T-cell (primary cell): ENCODE measurements at places on chromosomes 4 and X. TPM values are rescaled to one million over a fixed set of nuclear protein-coding genes. Genes with fewer than 3 reads are reported as not detected.

GRCh38 chr4:103268746-103269145, 70.6 kb upstream of the CENPE start:
- H3K27ac ChIP-seq = no peak overlapping the region
- H3K27me3 ChIP-seq = no peaks in the 10 kb centered on the region
- H3K36me3 ChIP-seq = no peaks in the 10 kb centered on the region
- H3K4me3 ChIP-seq = no peak overlapping the region
- H3K4me1 ChIP-seq = no peaks in the 10 kb centered on the region

DNA sequence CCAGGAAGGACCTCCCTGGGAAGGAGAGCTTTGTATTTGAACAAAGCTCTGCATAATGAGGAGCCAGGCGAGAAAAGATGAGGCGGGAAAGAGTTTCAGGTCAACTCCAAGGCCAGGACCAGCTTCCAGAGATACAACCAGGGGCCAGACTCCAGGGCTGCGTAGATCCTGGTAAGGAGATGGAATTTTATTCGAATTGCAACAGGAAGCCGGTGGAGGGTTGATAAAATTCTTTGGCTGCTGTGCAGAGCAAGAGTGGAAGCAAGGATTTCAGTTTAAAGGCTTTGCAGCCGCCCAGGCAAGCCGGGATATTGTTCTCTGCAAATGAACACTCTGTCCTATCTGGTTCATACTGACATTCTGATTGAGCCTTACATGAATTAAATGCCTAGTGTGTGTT, 40.2 kb upstream of the CBR4 start:
- no peaks in the 10 kb centered on the region for H3K27me3 ChIP-seq
- no peak overlapping the region for H3K4me3 ChIP-seq
- DNase-seq = no peak
- H3K27ac ChIP-seq = no peak overlapping the region
- H3K36me3 ChIP-seq = no peaks in the 10 kb centered on the region

DNA sequence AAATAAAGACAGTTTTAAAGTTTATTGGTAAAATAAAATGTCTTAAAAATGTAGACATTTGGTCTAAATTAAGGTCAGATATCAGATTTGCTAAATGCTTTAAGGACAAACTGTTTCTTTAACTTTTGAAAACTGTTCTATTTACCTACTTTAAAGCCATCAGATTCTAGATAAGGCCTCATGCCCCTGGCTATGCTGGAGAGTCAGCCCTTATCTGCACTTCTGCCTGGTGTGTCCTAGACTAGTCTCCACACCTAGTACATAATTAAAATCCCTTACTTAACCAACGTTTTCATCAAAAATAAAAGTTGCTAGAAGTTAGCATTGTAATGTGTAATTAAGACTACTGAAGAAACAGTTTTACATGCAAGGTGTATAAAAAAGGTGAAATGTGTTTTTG, 25.6 kb downstream of the HSD17B11 start:
- H3K27ac ChIP-seq = no peak overlapping the region
- H3K4me1 ChIP-seq = no peaks in the 10 kb centered on the region
- H3K36me3 ChIP-seq = peaks cover 63% of the 10 kb centered on the region
- no peaks in the 10 kb centered on the region for H3K27me3 ChIP-seq

DNA sequence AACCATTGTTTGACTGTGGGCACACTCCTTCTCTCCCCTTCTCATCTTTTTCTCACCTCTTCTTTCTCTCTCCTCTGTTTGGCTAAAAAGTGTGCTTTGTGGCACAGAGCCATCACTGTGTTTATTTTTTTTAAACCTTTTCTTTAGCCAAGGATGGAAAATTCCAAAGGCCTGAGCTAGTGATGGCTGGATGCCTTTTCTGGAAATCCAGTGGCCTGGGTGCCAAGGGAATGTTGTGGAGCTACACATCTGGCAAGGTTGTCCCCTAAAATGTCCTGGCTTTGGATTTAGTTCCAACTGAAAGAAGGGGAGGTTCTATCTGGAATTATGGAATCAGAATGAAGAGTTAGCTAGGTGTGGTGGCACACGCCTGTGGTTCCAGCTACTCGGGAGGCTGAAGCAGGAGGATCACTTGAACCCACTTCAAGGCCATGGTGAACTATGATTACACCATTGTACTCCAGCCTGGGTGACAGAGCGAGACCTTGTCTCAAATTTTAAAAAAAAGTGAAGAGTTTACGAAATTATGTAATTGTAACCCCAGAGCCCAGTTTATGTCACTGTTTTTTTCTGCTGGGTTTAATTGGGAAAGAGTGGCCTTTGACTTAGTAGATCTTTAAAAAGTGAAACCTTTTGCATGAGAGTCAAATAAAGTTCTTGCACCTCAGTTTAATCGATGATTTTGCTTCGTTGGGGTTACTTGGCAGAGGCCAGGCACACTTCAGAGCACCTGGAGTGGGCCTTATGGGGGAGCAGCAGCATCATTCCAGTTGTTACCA, 17.7 kb downstream of the DOCK11 start:
- H3K4me1 ChIP-seq = peaks cover 56% of the 10 kb centered on the region
- no peak for DNase-seq
- H3K36me3 ChIP-seq = peaks cover 4% of the 10 kb centered on the region

- no peak overlapping the region for H3K4me3 ChIP-seq
- no peaks in the 10 kb centered on the region for H3K27me3 ChIP-seq
- no peaks in the 10 kb centered on the region for H3K36me3 ChIP-seq
Measured at GRCh38 chr4:20493761-20494353, 206.4 kb upstream of the PACRGL start.

- H3K4me3 ChIP-seq = no peak overlapping the region
- no peaks in the 10 kb centered on the region for H3K4me1 ChIP-seq
- H3K27me3 ChIP-seq = no peaks in the 10 kb centered on the region
- H3K36me3 ChIP-seq = no peaks in the 10 kb centered on the region
- no peak overlapping the region for H3K27ac ChIP-seq
Measured at GRCh38 chrX:151505796-151506195, 57.7 kb upstream of the PASD1 start.

- H3K27me3 ChIP-seq = peaks cover 18% of the 10 kb centered on the region
- H3K36me3 ChIP-seq = no peaks in the 10 kb centered on the region
- DNase-seq = no peak
- H3K27ac ChIP-seq = no peak overlapping the region
Measured at GRCh38 chr4:48813964-48814363, 16.9 kb upstream of the OCIAD1 start.

GRCh38 chr4:99918656-99919055, 24.4 kb upstream of the LAMTOR3 start:
- H3K4me3 ChIP-seq = no peak overlapping the region
- H3K4me1 ChIP-seq = peaks cover 6% of the 10 kb centered on the region
- H3K27me3 ChIP-seq = no peaks in the 10 kb centered on the region

DNA sequence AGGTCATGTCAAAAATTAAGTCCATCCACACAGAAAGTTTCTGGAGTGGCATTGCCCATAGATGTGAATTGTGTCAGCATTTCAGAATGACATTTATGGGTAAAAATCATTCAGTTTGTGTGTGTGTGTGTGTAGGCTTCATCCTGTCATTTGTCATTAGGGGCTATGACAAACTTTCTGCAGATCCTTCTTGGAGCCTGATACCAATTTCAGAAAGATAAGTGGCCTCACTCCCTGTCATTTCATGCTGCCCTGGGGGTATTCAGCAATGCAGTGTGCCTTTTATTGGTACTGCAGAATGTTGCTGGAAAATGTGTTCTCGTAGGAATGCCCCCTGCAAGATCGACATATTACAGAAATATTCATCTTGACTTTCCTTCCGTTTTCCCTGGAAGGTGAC, 659.7 kb downstream of the NLGN4X start:
- no peak overlapping the region for H3K27ac ChIP-seq
- no peaks in the 10 kb centered on the region for H3K36me3 ChIP-seq
- no peak overlapping the region for H3K4me3 ChIP-seq
- H3K4me1 ChIP-seq = no peaks in the 10 kb centered on the region

DNA sequence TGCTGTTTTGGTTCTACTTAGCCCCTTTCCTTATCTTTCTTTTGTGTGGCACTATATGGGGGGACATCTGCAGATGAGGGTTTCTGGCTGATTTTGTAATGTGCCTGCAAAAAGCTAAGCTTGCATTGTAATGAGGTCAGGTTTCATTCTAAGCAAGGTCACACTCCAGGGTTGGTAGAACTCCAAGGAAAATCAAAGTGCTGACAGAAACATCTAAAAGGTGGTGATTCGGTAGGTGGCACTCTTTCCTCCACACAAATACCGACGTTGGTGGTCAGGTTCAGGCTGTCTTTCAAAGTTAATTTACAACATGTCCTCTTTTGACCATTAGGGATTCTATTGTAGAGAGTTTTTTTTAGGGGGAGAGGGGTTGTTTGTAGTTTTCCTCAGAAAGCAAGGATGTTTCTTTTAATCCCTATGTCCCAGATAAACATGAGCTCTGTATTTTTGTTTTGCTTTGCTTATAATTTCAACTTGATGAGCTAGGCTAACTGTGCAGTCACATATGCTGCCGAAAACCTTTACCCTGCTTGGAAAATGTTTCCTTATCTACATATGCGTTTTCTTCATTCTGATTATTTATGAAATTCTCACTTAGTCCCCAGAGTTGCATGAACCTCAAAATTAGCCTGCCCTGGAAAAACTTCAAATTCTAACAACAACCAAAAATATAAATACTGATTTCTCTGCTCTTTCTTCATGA, 434.2 kb downstream of the PPARGC1A start:
- no peaks in the 10 kb centered on the region for H3K27me3 ChIP-seq
- H3K4me3 ChIP-seq = no peak overlapping the region
- no peak for DNase-seq
- H3K27ac ChIP-seq = no peak overlapping the region

- no peaks in the 10 kb centered on the region for H3K4me1 ChIP-seq
- H3K27ac ChIP-seq = no peak overlapping the region
- H3K4me3 ChIP-seq = no peak overlapping the region
Measured at GRCh38 chrX:144730471-144730870, 516.8 kb upstream of the SPANXN1 start.

- no peaks in the 10 kb centered on the region for H3K36me3 ChIP-seq
- no peaks in the 10 kb centered on the region for H3K27me3 ChIP-seq
- H3K4me1 ChIP-seq = no peaks in the 10 kb centered on the region
- H3K27ac ChIP-seq = no peak overlapping the region
Measured at GRCh38 chr4:79073471-79073870, 134.2 kb upstream of the PAQR3 start.

DNA sequence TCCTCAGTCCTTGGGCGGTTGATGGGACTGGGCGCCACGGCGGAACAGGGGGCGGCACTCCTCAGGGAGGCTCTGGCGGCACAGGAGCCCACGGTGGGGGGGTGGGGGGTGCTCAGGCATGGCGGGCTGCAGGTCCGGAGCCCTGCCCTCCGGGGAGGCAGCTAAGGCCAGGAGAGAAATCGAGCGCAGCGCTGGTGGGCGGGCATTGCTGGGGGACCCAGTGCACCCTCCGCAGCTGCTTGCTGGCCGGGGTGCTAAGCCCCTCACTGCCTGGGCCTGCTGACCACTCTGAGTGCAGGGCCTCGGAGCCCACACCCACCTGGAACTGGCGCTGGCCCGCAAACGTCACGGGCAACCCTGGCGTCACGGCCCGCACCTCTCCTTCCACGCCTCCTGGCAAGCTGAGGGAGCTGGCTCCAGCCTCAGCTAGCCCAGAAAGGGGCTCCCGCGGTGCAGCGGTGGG, 164.9 kb upstream of the AGA start:
- H3K4me3 ChIP-seq = no peak overlapping the region
- no peaks in the 10 kb centered on the region for H3K36me3 ChIP-seq
- no peaks in the 10 kb centered on the region for H3K27me3 ChIP-seq
- H3K4me1 ChIP-seq = no peaks in the 10 kb centered on the region
- no peak overlapping the region for H3K27ac ChIP-seq

- no peak for DNase-seq
- H3K27me3 ChIP-seq = no peaks in the 10 kb centered on the region
- no peaks in the 10 kb centered on the region for H3K36me3 ChIP-seq
- no peaks in the 10 kb centered on the region for H3K4me1 ChIP-seq
- no peak overlapping the region for H3K27ac ChIP-seq
- H3K4me3 ChIP-seq = no peak overlapping the region
Measured at GRCh38 chr4:147674496-147674895, 9.5 kb downstream of the PRMT9 start.

DNA sequence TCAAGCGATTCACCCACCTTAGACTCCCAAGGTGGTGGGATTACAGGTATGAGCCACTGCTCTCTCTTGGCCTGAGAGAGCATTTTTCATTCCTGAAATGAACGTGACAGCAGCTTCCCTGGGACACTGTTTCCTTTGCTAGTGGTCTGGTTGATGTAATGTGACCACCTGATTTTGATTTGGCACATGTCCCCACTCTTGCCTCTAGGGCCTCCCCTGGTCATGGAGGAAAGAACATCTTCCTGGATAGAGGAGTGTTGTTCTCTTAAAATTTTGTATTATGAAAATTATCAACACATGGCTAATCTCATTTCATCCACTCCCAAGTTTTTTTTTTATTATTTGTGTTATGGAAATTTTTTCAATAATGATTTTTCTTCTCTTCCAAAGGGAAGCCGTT, 23.8 kb downstream of the SLC9B2 start:
- H3K27ac ChIP-seq = no peak overlapping the region
- no peaks in the 10 kb centered on the region for H3K4me1 ChIP-seq
- H3K36me3 ChIP-seq = no peaks in the 10 kb centered on the region
- DNase-seq = no peak

DNA sequence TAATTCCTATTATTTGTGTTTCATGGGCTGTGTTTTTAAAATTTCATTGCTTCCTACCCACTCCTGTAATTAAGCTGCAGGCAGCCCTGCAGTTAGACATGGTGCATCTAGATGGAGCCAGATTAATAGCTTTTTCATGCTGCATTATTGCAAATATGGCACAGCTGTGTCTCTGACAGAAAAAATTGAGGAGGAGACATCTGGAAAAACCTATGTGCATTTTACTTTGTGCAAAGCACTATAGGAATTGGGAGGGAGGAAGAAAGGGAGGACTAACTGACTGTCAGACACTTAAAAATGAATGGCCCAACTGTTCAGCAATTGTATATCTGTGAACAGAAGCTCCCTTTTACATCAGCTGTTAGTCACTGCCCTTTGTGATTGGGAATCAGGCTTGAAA, 8.1 kb upstream of the RPGR start:
- no peak overlapping the region for H3K4me3 ChIP-seq
- DNase-seq = no peak
- H3K36me3 ChIP-seq = no peaks in the 10 kb centered on the region
- H3K27ac ChIP-seq = no peak overlapping the region

GRCh38 chrX:78066110-78066509, 37.9 kb upstream of the PGK1 start:
- H3K4me3 ChIP-seq = no peak overlapping the region
- no peaks in the 10 kb centered on the region for H3K36me3 ChIP-seq
- no peak overlapping the region for H3K27ac ChIP-seq
- H3K4me1 ChIP-seq = no peaks in the 10 kb centered on the region

- H3K4me1 ChIP-seq = no peaks in the 10 kb centered on the region
- no peak for DNase-seq
- H3K27ac ChIP-seq = no peak overlapping the region
- H3K36me3 ChIP-seq = no peaks in the 10 kb centered on the region
Measured at GRCh38 chr4:182680234-182680653, 236.9 kb downstream of the DCTD start.

DNA sequence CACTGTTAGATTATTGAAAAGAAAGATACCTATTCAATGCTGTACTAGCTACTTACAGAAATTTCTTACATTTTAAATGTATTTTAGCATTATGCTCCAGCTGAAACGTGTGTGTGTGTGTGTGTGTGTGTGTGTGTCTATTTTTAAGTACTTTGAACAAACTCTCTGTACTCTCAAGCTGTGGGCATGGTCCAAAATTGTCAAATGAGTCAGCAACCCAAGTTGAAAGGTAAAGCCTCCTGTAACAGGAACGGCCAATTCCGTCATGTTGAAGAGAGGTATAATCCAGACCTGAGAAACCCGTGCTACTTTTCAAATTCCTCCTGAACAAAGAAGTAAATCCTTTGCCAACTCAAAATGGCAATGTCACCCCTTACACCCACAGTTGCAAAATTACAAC, 20.5 kb downstream of the MAOB start:
- no peaks in the 10 kb centered on the region for H3K4me1 ChIP-seq
- H3K27ac ChIP-seq = no peak overlapping the region
- DNase-seq = no peak
- no peak overlapping the region for H3K4me3 ChIP-seq

The CHRDL1 gene
- total RNA-seq = not detected

The COX7B gene
- total RNA-seq = 109 TPM

The SPINK2 gene
- 4.3 TPM for total RNA-seq
